ENCODE measurements at places on chromosomes 2 and 18.
A peak's percentile ranks its signal among the peaks of the same experiment; 100 is the strongest.

DNA sequence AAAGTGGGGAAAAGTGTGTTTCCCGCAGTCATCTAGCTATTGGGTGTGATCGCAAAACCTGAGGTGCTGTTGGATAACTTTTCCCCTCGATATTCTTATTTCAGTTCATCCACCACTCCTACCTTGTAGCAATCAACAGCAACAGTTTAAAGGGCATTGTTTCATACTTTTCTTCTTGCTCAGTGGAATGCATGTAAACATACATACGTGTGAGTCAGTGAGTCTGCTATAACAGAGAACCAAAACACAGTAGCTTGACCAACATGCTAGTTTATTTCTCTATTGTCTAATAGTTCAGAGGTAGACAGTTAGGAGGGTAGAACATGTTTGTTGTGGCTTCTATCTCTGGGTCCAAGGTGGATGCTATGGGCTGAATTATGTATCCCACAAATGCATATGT is 77.6 kb upstream of the FOXI3 start:
- no peak for DNase-seq

GRCh38 chr2:62423883-62424458 is 82.0 kb downstream of the TMEM17 start:
- DNase-seq, result no peak

DNA sequence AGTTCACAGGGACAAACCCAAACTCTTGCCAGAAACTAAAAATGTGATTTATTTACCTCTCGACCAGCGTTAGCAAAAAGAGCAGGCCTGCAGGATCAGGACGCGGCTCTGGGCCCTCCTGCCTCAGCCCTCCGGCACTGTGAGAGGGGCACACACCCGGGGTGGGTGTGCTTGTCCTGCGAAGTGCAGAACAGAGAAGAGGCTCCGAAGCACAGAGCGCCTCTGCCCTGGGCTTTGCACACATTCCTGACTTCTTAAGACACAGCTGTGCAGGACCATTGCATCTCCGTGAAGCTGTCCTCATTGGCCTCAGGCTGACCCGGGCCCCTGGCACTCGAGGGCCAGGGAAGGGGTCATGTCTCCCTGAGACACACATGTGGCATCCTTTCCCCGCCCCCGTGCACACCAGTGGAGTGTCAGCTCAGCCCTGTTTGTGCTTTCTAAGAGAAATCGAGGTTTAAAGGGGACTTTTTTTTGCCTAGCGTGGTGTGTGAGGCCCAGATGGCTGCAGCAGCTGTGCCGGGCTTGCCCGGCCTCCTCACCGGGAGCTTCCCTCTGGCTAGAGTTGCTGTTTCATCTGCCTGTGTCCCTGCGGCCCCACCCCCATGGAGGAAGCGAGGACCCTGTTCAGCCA is 9.9 kb upstream of the NFATC1 start:
- no peak for DNase-seq

DNA sequence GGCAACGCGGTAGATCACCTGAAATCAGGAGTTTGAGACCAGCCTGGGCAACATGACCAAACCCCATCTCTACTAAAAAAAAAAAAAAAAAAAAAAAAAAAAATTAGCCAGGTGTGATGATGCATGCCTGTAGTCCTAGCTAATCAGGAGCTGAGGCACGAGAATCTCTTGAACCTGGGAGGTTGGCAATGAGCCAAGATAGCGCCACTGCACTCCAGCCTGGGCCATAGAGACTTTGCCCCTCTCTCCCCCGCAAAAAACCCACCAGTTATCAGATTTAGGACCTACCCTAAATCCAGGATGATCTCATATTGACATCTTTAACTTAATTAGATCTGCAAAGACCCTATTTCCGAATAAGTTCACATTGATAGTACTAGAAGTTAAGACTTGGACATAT is 29.2 kb upstream of the LDAH start:
- DNase-seq, result no peak

GRCh38 chr18:78510636-78511035 is 469.0 kb upstream of the SALL3 start:
- no peak for DNase-seq

DNA sequence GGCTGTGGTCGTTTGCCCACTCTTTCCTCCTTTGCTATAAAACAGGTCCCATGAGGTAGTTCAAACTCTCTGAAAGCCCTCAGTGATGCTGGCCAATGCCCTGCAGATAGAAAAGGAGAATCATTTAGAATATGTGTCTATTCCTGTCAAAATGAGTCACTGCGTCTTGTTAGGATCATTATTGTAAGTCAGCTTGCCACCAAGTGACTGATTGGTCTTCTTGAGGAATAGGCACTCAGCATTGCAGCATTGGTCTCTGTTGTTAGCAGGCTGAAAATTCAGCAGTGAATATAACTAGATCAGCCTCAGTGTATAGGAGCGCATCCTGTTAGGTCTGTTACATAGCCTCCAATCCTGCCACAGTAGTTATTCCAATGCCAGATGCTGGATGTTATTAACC is 28.9 kb downstream of the PRKRA start:
- no peak for DNase-seq

GRCh38 chr2:54332386-54332785 is 76.4 kb upstream of the TSPYL6 start:
- peak; percentile 38 for DNase-seq

- no peak for DNase-seq
These were observed 15.1 kb downstream of the AAK1 start for GRCh38 chr2:69628325-69629021.

DNA sequence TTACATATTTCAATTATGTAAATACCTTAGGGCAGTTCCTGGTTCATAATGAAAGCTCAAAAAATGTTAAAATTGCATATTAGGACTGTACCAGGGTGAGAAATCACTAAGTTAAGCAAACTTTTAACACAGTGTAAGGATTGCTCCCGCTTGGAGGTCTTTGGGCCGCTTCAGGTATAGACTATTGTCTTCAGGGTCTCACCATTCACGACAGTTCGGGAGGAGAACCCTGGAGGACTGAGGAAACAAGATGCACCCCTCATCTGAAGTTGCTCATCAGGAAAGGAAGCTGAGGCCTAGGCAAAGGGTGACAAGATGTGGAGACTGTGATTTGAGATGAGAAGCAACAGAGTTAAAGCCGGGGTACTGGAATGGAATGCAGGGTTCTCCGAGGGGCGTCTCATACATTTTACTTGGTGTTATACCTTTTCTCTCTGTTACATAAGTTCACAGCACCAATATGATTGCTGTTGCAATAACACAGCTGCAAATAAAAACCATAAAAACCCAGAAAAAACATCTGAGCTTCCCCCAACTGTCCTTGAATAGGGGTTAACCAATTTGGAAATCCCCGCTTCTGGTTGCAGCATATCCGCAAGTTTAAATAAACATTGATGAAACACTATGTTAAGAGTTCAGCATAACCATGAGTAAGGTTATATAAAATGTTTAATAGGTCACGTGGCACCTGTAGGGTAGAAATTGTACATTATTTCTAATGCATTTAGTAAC is 40.1 kb downstream of the FBXO48 start:
- DNase-seq, result no peak

DNA sequence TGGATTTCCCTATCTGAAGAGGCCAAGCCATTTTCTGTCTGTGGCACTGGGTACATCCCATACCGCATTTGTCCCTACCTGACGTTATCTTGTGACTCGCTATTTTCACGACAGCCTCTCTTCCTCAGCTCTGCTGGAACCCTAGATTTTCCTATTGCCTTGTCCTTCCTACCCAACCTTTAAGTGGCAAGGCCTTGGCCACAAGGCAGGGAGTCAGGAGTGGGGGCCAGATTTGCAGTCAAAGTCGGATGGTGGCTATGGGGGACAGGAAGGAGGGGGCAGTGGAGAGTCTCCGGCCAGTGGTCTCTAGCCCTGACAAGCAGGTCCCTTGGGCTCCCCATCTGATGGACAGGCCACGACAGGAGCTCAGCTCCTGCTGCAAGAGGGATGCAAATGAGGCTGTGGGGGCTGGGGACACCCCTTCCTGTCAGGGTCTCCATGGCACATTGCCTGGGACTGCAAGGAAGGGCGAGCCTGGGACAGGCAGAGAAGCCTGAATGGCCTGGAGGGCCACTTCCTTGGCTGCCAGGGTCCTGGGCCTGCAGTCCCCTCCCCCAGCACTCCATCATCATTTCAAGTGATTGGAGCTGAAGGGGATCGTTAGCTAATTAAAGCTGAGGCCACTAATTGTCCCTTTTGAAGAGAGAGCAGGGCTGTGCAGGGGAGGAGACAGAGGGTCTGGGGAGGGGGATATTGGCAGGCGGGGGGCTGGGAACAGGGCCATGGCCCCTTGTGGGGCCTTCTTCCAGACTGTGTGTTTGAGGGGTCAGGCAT is 6.3 kb upstream of the ECEL1 start:
- no peak for DNase-seq

- DNase-seq, result no peak
These were observed 438.6 kb downstream of the TXNL1 start for GRCh38 chr18:56199580-56200330.

DNA sequence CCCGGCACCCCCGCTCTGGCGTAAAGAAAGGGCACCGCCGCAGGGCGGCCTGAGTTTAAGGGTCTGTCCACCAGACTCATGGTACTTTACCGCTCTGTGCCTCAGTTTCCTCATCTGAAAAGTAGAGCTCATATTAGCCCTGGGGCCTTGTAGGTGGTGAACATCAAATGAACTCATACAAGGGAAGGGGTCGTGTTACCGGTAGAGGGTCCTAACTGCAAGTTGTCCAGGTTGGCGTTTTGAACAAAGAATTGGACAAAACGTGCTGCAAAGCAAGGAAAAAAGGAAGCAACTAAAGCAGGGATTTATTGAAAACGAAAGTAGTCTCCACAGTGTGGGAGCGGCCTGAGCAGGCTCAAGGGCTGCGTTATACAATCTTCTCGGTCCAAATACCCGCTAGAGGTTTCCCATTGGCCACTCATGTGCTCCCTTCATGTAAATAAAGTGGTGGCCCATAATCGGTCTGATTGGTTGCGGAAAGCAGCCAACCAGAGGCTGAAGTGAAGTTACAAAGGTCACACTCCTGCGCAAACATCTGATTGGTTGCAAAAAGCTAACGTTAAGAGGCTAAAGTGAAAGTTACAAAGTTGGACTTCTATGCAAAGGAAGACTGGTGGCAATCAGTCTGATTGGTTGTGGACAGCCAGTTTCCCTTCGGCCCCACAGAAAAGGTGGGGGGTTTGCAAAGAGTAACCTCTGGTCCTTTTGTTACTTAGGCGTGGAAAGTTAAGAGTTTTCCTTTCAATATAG is 80.7 kb upstream of the LDLRAD4 start:
- DNase-seq, result peak; percentile 78

GRCh38 chr18:63997606-63998005 is 27.7 kb downstream of the SERPINB8 start:
- no peak for DNase-seq

DNA sequence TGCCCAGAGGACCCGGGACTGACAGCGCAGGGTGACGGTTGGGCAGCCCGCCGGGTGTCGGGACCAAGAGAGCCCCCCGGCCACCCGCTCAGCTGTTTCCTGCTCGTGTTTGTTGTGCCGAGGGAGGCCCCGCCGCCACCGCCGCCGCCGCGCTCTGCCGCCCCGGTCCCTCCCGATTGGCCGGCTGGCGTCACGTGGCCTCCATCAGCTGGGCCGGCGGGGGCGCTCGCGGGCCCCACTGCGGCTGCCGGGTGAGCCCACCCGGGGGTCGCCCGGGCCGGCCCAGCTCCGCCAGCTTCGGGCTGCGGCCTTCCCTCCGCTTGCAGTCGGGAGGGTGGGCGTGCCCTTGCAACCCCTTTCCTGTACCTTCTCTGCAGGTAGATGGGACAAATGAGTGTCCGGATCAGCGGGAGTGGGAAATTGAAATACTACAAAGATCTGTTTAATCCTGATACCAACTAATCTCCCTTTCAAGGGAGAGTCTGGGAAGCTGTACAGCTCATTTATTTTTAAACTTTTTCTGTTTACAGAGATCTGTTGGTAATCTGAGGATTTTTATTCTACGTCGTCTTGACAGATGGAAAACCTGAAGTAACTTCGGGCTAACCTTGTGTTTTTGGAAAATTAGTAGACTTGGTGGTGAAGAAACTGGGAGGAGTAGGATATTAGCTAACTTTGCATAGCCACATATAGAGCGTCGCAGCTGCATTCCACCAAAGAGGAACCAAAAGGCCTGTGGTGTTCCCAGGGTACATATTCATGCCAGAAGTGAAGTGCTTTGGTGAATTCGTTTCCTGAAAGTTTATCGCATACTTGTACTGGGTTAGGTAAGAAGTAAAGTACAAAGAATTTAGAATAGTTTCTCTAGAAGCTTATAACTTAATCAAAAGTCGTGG is 1.2 kb downstream of the YPEL5 start:
- peak; percentile 30 for DNase-seq

DNA sequence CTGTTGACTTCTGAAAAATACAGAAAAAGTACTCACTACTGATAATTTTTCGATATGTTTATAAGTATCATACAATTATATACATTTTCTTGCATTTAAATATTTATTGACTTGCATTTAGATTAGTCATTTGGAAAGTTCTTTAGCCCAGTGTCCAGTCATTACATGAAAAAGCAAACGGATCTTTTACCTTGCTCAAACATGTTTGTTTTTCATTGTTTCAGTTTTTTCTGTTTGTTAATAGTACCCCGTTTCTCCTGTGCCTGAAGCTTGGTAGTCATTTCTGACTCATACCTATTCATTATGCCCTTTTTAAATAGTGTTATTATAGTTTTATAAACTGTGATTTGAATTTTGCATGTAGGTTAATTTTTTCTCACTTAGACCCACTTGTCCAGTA is 28.1 kb downstream of the CEP192 start:
- no peak for DNase-seq

DNA sequence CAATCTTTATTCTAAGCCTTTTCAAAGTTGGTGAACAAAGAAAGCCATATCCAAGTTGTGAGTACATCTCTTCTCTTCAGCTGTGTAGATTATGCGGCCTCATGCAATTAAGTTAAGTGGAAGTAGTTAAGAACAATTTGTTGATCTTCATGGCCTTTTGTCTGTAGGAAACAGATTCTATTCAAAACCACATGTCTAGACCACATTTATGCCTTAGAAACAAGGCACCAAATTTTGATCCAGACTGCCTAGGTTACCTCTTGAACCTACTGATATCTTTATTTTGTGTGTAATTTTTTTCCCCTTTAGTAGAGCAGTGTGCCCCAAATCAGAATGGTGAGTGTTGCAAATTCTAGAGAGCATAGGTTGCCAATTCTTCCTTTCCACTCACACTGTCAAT is 101.6 kb upstream of the CERS6 start:
- DNase-seq, result no peak

GRCh38 chr18:79399275-79400081 is 3.7 kb downstream of the NFATC1 start:
- DNase-seq, result no peak

DNA sequence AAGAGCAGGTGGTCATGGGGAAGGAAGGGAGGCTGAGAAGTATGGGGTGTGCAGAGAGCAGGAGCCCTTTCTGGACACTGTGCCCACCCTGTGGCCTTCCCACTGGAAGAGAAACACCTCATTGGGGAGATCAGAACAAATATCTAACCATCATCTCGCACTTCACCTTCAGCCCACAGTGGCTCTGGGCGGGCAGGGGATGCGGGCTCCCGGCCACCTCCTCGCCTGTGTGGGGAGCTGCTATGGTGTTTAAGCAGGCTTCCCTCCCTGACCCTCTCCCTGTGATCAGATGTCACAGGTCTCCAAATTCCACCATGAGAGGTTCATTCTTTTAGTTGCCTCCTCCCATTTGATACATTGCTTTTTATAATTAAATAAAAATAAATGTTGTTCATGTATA is 5.0 kb downstream of the FBLN7 start:
- DNase-seq, result no peak

Data from NCI-H226 (cell line).